ENCODE measurements at places on chromosomes 12 and 14.
A peak's percentile ranks its signal among the peaks of the same experiment; 100 is the strongest.

- DNase-seq = no peak
Observed at GRCh38 chr12:5442251-5443006, 10.5 kb downstream of the NTF3 start.

- DNase-seq = no peak
Observed at GRCh38 chr12:1809591-1810190, 10.7 kb upstream of the LRTM2 start.

DNA sequence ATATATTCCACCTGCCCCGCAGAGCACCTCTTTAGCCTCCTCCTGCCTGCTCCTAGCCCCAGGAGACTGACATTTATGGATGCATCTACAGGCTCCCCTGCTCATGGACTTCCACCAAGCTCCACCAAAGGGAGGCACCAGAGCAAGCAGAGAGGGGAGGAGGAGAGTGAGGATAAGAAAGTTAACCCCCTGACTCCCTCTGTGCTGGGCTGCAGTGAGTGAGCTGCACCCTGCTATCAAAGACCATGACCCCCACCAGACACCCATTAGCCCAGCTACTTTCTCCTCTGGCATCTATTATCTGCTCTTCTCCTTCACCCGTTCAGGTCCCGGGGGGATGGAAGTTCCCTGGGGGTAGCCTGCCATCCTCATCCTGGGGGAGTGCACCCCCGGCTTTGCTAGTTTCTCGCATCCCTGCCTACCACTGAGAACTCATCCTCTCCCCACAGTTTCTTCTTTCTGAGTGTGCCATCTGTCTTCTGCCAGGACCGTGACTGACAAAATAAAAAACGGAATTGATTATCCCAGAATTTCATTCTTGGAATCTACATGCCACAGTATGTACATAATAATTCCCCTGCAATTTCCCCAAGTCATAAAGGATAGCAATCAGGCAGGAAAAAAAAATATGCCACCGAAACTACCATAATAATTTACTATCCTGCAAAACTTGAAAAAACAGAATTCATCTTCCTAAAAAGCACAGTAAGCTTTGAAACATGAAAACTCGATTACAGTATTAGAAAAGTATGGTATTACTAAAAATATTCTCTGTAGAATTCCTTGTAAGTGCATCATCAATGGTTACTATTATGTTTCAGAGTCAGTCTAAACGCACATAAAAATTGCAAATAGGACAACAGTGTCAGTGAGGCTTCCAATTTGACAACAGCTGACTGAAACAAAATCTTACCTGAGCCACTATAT lies 45.2 kb downstream of the FOXN3 start:
- DNase-seq = no peak

DNA sequence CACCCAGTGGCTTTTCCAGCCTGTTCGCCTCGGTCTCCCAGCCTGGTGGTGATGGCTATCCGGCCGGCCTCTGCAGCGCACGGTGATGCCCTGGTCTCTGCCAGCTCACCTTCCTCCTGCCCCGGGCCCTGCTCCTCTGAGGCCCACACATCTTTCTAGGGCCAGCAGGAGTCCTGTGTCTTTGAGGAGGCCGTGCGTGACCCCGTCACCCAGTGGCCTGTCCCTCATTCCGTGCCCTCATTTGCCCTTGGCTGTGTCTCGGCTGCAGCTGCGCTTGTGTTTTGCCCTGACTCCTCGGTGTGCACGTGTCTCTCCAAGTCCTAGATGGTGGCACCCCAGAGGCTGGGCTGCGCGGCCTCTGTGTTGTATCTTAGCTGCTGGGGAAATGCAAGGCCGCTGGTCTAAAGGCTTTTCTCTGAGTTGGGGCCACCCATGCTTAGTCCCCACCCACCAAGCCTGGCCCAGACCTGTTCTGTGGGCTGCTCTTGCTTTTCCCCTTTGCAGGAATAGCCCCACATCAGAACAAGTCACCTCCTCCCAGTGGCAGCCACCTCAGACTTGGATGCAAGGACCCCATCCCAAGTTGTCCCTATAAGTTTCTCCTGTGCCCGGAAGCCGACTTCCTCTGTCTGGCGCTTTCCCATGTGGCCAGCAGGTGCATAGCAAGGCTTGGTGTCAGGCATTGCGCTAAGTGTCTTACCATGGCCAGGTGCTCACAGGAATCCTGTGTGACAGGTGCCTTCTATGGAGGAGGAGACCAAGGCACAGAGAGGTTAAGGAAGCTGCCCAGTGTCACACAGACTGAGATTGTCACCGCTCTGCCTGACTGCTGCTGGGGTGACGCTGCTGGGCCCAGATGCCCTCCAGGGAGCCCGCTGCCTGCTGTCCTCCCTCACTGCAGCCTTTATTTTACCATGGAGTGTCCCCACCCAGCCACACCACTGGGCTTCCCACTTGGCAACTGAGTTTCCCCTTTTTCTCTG lies 64.5 kb downstream of the TSPAN9 start:
- DNase-seq = no peak

DNA sequence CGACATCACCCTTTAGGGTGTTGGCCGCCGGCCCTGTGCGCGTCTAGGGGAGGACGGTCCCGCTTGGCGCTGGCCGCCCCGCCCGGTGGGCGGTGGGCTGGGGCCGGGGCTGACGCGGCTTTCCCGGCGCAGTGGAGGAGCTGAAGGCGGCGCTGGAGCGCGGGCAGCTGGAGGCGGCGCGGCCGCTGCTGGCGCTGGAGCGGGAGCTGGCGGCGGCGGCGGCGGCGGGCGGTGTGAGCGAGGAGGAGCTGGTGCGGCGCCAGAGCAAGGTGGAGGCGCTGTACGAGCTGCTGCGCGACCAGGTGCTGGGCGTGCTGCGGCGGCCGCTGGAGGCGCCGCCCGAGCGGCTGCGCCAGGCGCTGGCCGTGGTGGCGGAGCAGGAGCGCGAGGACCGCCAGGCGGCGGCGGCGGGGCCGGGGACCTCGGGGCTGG lies 3.6 kb downstream of the TNFAIP2 start:
- DNase-seq = no peak

DNA sequence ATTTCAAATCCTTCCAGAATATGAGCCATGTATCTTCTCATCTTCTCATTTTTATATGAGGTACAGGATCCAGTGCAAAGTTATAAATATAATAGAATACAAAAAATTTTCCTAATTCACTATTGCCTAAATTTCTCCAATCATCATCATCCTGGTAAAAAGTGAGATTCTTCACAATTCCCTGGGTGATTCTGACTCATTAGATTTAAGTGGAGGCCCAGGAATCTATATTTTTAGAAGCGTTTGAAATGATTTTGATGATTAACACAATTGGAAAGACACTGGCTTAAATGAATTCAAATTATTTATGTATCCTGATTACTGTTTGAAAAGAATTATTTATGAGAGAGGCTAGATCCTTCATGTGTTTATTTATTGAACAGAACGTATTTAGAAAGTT lies 380.3 kb upstream of the PDE3A start:
- no peak for DNase-seq

- no peak for DNase-seq
Observed at GRCh38 chr14:49221316-49221715, 364.9 kb downstream of the RPS29 start.

GRCh38 chr14:50670196-50670865 lies 2.2 kb upstream of the SAV1 start:
- no peak for DNase-seq

DNA sequence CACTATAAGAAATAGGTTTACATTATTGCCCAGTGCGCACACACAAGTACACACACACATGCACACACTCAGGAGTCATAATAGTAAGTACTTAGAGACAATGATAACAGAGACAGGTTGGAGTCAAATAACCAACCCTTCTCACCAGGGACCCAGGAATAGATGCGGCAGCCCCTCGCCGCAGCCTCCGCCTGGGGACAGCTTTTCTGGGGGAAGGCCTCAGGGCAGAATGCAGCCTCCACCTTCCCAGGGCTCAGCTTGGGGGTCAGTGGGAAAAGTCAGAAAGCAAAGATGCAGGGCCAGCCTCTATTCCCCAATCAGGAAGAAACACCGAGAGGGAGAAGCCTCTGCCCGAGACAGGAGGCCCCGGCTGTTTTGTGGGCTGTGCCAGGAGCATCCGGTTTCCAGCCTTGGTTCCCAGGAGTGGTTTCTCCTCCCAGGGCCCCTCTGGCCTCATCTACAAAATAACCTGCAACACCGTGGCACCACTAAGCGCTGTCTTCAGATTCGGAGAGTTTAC lies 23.4 kb upstream of the EIF5 start:
- no peak for DNase-seq

- no peak for DNase-seq
Observed at GRCh38 chr12:4322726-4323125, 1.7 kb downstream of the TIGAR start.

GRCh38 chr12:48957141-48958048 lies at the start of gene ARF3:
Gene ARF3 (minus strand): TSS chr12:48957487. CDS start chr12:48941095, 16,392 bp downstream.
- DNase-seq = peak; percentile 84

DNA sequence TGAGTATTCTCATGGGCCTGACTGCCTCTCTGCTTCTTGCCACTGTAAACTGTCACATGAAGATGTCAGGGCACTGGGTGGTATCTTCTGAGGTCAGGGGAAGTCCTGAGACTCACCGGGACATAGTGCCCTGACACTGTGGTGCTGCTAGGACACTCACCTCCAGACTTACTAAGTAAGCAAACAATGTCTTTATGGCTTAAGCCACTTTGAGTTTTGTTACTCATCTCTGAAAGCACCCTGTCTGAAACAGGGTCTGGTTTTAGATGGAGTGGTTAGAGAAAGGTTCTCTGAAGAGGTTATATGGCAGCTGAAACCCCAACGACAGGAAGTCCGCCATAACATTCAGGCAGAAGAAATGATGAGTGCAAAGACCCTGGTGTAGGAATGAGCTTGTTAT lies 22.7 kb downstream of the GPR19 start:
- no peak for DNase-seq

DNA sequence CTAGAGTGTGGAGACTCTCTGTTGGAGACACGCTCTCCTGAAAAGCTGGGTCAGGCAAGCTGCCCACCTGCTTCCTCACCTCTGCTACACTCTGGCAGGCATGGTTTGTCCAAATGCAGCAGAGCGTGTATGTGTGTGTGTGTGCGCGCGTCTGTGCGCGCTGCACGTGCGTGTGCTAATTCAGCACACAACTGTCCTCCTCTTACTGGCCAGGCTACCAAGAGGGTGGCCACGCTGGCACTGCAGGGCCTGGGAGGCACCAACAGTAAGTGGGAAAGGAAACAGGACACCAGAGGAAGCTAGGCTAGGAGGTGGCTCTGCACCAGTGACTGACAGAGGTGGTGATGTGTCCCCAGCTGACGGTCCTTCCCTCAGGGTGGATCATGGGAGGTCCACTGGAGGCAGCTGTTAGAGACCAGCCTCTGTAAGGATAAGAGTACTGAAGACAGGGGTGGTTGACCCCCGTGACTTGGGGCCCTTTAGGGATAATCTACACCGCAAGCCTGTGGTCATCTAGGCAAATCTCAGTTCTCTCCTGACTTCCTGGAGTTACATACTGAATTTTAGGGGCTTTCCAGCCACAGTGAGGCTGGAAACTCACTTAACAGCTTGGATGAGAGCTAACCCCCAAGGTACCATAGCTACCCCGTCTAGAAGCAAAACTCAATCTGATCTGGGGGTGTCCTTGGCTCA lies 15.6 kb upstream of the TFCP2 start:
- DNase-seq = no peak

GRCh38 chr14:37403626-37404025 lies 191.4 kb downstream of the FOXA1 start:
- no peak for DNase-seq

GRCh38 chr12:18296201-18296908 lies 35.0 kb downstream of the PIK3C2G start:
- no peak for DNase-seq

- DNase-seq = no peak
Observed at GRCh38 chr14:35159742-35160409, 37.5 kb downstream of the PRORP start.

GRCh38 chr12:65446901-65447300 lies 168.4 kb downstream of the MSRB3 start:
- DNase-seq = no peak

DNA sequence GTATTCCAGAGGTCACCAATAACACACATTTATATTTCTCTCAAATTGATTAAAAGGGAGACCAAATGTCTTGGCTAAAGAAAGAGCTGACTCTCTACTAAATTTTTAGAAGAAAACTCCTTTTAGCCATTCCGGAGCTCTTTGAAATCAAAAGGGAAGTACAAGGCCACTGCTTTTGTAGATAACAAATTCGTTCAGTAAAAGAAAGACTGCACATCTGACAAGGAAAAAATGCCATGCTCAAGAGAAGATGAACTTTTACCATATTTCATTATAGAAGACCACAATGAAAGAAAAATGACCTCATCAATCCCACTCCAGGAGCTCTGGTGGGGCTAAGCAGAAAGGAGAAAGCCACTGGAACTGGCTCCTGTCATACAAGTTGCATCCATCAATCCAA lies 57.6 kb downstream of the SPTSSA start:
- DNase-seq = no peak

- no peak for DNase-seq
Observed at GRCh38 chr14:100764471-100765115, 37.9 kb downstream of the DLK1 start.

GRCh38 chr12:47578836-47579235 lies 127.0 kb downstream of the RPAP3 start:
- DNase-seq = no peak

- no peak for DNase-seq
Observed at GRCh38 chr12:88401155-88401554, 179.1 kb downstream of the KITLG start.

GRCh38 chr12:25780771-25781170 lies 177.7 kb upstream of the RASSF8 start:
- no peak for DNase-seq

GRCh38 chr12:122099856-122100255 lies 21.3 kb downstream of the MLXIP start:
- no peak for DNase-seq

- no peak for DNase-seq
Observed at GRCh38 chr12:58347188-58347587, 405.8 kb downstream of the ATP23 start.

GRCh38 chr12:15534874-15535273 lies 212.6 kb downstream of the PTPRO start:
- no peak for DNase-seq

DNA sequence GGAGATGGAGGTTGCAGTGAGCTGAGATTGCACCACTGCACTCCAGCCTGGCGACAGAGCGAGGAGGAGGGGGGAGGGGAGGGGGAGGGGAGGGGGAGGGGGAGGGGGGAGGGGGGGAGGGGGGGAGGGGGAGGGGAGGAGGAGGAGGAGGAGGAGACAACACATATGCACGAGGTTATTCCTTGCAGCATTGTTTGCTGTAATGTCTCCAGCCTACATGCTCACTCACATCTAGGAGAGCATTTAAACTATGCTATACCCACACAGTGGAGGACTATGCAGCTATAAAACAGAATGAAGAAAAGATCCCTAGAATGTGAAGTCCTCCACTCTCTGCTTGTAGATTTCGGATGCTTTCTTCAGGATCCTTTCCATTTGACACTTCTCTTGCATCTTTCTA lies 3.5 kb upstream of the HIGD1C start:
- no peak for DNase-seq

DNA sequence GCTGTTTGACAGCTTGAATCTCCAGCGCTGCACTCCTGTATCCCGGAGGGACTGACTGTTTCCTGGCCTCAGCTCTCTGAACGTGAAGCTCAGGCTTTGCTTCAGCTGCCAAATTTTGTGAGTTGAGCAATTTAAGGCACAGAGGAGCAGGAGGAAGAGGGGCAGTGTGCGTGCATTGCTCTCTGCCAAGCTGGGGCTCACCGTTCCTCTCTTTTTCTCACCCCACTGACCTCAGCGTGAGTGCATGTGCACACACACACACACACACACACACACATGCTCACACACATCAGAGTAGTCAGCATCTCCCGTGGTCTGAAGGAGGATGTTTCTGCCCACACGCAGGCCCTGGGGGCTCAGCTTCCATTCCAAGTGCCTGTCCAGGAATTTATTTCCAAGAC lies 27.8 kb upstream of the BDKRB2 start:
- no peak for DNase-seq

- no peak for DNase-seq
Observed at GRCh38 chr14:44778604-44779003, 183.1 kb downstream of the KLHL28 start.
